ENCODE measurements at places on chromosomes 16 and 17.

DNA sequence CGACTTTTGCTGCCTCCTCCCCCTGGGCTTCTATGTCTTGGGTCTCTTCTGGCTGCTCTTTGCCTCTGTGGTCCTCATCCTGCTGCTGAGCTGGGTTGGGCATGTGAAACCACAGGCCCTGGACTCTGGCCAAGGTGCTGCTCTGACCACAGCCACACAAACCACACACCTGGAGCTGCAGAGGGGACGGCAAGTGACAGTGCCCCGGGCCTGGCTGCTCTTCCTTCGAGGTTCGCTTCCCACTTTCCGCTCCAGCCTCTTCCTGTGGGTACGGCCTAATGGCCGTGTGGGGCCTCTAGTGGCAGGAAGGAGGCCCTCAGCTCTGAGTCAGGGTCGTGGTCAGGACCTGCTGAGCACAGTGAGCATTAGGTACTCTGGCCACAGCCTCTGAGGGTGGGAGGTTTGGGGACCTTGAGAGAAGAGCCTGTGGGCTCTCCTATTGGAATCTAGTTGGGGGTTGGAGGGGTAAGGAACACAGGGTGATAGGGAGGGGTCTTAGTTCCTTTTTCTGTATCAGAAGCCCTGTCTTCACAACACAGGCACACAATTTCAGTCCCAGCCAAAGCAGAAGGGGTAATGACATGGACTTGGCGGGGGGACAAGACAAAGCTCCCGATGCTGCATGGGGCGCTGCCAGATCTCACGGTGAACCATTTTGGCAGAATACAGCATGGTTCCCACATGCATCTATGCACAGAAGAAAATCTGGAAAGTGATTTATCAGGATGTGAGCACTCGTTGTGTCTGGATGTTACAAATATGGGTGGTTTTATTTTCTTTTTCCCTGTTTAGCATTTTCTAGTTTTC, 2.3 kb downstream of the GP1BA start:
- DNase-seq = peak; percentile 55

- DNase-seq = no peak
Observed at GRCh38 chr16:74747-75334, 2.4 kb upstream of the RHBDF1 start.

DNA sequence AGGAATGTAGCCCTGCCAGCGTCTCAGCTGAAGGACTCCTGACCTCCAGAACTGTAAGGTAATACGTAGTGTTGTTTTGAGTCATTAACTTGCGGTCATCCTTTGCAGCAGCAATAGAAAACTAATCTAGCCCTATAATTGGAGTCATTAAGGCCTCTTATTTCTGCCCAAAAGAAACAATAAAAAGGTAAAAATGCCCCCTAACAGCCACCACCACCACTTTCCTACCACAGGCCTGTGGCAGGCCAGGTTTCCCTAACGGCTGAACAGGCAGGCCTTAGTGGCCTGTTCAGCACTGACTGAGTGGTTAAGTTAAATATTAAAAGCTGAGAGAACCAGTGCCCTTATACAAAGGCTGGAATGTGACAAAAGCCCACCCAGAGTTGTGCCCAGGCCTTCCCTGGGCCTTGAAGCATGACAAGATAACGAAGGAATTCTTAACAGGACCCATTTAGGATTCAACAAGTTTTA, 286.5 kb upstream of the ERCC4 start:
- DNase-seq = no peak

DNA sequence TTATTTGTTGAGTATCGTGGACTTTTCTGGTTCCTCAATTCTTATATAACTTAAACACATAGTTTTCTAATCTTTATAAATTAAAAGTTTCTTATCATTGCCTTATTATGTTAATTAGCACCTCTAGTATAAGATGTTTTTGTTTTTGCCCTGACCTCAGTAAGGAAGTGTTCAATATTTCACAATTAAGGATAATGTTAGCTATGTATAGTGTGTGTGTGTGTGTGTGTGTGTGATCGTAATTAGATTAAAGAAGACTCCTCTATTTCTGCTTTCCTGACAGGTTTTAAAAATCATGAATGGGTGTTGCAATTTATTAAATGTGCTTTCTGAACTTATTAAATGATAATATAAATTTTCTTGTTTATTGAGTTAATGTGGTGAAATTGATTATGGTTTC, 12.0 kb downstream of the IL21R start:
- DNase-seq = no peak

- DNase-seq = peak; percentile 89
Observed at GRCh38 chr17:41666708-41667279, 21.9 kb upstream of the EIF1 start.

DNA sequence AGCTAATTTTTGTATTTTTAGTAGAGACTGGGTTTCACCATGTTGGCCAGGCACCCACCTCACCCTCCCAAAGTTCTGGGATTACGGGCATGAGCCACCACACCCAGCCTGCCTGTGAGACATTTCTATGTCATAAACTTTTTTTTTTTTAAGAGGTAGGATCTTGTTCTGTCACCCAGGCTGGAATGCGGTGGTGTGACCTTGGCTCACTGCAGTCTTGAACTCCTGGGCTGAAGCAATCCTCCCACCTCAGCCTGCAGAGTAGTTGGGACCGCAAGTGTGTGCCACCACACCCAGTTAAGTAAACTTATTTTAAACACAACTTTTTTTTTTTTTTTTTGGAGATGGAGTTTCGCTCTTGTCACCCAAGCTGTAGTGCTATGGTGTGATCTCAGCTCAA, 47.2 kb downstream of the SCNN1G start:
- DNase-seq = no peak

DNA sequence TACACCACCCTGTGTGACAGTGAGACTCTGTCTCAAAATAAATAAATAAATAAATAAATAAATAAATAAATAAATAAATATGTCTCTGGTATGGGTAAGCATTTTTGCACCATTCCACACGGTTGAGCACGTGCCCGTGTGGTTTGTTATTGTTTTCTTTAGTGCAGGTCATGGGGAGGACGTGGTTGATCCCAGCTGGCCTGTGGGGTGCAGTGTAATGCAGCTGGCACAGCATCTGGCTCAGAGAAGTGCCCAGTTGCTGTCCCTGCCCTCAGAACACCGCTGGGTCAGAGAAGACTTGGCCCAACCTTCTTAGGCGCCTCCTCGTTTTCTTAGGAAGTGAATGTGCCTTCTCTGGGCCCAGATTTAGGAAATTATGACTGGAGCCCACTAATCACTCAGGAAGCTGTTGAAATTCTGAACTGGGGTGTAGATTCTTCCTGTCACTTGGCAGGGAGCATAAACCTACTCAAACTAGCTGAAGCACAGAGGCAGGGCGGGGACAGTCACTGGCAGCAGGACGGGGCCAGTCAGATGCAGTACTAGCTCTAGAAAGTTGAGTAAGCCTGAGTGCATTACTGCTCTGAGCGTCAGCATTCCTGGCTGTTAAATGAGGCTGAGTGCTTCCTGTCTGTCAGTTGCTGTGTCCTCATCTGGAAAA, 85.9 kb downstream of the SNX29 start:
- no peak for DNase-seq

DNA sequence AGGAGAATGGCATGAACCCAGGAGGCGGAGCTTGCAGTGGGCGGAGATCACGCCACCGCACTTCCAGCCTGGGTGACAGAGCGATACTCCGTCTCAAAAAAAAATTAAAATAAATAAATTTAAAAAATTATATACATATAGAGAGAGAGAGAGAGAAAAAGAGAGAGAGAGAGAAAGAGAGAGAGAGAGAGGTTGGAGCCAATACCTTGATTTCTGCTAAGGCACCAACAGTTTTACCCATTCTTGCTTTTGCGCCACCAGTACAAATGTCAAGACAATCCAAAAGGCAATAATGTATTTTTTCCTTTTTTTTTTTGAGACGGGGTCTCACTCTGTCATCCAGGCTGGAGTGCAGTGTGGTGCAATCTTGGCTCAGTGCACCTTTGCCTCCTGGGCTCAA, 17.2 kb downstream of the BRIP1 start:
- DNase-seq = no peak

GRCh38 chr17:18121144-18121910, 12.8 kb downstream of the MYO15A start:
- DNase-seq = no peak

DNA sequence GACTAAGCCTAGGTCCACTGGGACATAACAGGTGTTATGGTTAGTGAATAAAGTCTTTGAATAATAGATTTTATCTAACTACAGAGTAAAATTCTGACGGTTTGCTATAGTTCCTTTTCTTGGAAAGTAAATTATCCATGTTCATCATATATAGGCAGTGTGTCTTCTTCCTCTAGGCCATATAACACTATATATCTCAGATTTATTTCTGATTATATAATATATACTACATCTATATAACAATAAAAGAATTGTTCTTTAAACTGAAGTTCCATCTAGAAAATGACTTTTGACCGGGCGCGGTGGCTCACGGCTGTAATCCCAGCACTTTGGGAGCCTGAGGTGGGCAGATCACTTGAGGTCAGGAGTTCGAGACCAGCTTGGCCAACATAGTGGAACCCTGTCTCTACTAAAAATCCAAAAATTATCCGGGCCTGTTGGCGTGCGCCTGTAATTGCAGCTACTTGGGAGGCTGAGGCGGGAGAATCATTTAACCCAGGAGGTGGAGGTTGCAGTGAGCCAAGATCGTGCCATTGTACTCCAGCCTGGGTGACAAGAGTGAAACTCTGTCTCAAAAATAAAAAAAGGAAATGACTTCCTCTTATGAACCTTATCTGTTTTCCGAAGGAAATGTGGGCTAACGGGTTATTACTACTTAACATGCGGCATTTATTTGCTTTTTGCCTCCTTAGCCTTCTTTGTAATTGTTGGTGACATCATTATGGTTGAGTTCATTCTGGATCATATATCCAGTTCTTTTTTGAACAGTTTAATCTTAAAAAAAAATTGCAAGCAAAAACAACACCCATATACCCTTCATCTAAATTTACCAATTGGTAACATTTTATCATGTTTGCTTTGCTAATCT, 29.2 kb downstream of the NOL11 start:
- DNase-seq = no peak
